ENCODE measurements at places on chromosomes 7 and 10.

DNA sequence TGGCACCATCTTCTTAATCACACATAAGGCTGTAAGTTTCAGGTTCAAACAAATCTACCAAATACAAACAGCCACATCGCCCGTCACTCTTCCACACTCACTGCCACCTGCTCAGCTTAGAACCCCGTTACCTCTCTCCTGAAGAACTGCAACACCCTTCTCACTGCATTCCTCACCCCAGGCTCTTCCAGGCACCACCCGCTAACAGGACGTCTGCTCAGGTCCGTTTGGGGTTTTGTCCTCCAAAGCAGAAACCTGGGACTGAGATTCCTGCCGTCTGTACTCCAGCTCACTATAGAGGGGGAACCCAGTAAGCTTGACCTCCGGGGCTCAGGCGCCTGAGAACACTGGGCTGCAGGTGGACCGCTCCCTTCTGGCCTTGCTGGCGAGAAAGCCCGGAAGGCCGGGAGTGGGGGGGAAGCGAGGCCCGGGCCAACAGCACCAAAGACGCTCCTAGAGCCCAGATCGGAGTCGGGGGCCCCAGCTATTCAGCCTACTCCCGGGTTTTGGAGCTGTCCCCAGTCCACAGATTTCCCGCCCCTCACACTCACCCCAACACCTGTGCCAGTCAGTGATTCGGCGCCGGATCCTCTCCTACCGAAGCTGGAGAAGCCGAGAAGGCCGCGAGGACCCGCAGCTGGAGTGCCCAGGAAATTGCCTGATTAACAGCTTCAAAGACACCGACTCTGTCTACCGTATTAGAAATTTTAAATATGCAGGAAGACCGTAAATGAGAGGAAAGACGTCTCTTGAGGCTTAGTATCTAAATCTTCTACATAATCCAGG lies at the start of gene AP3M1:
Gene AP3M1 (minus strand): TSS at position 625 of the 786 bp plus-strand sequence. CDS start 12,449 bp downstream, outside the sequence.
- peak; percentile 68 for DNase-seq

DNA sequence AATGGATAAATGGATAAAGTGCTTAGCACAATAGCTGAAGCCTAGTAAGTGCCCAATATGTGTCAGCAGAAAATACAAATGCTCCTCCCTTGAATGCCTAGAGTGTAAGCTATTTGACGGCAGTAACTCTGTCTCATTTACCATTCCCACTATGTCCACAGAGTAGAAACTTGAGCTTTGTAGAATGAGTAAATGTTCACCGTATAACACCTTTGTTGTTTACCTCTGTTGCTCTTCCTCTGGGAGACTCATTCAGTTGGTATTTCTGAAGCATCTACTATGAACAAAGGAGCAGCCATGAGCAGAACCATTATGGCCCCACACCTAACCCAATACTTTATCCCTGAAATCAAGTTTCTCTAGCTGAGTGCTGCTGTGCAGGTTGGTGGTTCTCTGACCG lies 8.4 kb upstream of the SLC16A12 start:
- DNase-seq = no peak

DNA sequence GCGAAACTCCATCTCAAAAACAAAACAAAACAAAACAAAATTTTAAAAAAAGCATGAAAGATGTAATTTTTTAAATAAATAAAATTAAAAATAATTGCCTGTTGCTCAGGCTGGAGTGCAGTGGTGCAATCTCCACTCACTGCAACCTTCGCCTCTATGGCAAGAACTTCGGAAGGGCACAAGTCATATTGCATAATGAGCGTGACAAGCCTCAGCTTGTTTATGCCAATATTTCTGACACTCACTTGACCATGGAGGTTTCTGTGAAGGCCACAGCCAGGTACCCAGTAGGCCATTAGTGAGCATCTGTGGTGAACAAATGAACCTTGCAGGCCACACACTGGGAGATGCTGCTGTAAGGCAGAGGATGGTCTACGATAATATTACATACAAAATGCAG lies 106.1 kb upstream of the KMT2C start:
- no peak for DNase-seq

DNA sequence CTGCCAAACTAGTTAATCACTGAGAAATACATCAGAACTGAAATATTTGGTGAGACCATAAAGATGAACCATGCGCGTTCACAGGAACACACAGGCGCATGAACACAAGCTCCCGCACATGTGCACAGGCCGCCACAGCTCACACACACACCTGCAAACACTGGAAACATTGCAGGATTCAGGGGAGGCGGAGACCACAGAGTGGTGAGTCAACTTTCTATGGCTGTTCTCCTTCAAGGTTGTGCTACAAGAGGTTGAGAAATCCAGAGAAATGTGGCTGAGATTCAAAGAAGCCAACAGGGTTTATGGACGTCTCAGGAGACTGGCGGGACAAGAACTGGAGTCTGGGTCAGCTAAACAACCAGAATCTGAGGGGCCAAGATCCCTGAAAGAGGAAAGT lies 17.8 kb downstream of the ESYT2 start:
- no peak for DNase-seq

DNA sequence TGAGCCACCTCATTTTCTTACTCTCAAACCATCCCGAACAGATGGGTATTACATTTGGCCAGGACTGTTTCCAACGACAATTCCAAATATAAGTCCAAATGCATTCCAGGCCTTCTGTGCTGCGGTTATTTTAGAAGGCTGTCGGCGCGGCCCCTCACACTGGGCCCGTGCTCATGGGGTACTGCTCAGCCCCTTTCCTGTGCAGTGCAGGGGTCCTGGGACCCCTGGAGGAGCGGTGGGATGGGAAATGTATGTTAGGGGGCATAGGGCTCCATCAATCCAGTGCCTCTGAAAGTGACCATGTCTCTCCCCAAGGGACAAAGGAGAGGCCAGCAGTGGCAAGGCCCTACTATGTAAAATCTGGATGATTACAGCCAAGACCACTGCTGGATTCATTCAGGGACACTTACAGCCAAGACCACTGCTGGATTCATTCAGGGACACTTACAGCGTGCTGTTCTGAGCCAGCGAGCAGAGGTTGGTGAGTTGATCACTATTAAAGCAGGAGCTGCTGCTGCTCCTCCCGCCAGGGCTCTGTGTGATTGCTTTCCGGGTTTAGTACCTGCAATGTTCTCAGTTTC lies 66.3 kb downstream of the CHST15 start:
- DNase-seq = no peak

- DNase-seq = no peak
These were observed 76.0 kb downstream of the PLXDC2 start for GRCh38 chr10:19892270-19892669.

DNA sequence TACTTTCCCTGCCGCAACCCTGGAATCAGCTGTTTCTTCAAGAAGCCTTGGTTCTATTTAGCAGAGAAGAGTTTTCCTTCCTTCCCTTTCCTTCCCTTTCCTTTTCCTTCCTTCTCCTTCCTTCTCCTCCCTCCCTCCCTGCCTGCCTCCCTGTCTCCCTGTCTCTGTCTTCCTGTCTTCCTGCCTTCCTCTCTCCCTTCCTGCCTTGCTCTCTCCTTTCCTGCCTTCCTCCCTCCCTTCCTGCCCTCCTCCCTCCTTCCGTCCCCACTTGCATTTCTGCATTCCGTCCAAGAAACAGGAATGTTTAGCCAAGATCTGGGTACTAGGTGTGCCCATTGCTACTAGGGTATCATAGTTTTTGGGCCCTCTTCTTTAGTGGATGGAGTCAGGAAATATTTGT lies 21.9 kb downstream of the SND1 start:
- DNase-seq = no peak

DNA sequence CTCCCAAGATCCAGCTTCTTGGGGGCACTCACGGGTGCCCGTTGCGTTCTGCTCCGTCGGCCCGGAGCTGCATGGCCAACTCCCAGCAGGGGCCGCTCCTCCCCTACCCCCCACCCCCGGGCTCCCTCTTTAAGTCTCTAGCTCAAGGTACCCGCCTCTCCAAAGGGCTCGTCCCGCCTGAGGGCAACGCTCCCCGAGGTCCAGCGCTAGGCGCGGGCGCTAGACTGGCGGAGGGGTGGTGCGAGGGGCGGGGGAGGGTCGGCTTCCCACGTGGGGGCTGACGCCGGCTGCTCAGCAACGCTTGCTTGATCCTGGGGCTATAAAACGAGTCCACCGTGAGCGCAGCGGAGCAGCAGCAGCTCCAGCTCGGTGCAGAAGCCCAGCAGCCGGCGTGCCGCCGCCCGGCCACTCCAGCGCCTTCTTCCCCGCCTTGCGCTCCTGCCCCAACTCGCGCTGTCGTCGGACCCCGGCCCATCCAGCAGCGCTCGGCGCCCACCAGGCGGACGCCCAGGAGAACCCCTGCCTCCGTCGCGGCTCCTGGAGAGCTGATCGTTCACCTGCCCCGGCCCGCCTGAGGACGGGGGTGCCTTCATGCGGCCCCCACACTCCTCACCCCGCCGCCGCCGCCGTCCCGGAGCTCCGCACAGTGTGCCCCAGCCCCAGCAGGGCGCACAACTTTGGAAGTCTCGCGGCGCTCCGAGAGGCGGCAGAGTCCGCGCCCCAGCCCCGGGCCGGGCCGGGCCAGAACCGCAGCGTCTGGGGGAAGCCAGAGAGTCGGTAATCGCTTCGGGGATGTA lies at the start of gene ADRA2A:
Gene ADRA2A (plus strand): TSS at position 348 of the 797 bp plus-strand sequence. CDS start 968 bp downstream, outside the sequence.
- DNase-seq = no peak

DNA sequence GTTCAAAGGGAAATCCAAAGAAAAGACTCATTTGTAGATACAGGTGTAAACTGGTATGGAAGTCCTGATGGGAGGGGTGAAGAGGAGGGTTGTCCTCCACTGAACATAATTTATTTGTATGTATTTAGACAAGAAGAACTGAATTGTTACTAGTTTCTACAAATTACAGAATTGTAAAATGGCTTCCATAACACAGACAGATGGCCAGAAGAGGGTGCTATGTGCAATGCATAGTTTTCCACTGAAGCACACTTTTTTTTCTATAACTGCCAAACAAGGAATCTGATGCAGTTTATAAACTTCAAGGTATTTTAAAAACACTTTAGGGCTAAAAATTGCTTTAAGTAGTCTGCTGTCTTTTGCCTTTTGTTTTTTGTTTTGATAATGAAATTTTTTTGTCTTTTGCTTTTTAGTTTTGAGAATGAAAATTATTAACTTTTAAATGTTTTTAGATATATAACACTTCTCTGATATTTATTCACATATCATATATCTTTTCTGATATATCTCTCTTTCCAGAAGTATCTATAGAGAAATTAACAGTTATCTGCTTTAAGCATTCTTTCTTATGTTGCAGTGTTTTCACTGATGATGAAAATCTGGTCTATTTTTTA lies 58.5 kb downstream of the PHYHIPL start:
- DNase-seq = no peak

GRCh38 chr7:44796034-44796503 lies 412 bp upstream of the PPIA start:
- DNase-seq = no peak

DNA sequence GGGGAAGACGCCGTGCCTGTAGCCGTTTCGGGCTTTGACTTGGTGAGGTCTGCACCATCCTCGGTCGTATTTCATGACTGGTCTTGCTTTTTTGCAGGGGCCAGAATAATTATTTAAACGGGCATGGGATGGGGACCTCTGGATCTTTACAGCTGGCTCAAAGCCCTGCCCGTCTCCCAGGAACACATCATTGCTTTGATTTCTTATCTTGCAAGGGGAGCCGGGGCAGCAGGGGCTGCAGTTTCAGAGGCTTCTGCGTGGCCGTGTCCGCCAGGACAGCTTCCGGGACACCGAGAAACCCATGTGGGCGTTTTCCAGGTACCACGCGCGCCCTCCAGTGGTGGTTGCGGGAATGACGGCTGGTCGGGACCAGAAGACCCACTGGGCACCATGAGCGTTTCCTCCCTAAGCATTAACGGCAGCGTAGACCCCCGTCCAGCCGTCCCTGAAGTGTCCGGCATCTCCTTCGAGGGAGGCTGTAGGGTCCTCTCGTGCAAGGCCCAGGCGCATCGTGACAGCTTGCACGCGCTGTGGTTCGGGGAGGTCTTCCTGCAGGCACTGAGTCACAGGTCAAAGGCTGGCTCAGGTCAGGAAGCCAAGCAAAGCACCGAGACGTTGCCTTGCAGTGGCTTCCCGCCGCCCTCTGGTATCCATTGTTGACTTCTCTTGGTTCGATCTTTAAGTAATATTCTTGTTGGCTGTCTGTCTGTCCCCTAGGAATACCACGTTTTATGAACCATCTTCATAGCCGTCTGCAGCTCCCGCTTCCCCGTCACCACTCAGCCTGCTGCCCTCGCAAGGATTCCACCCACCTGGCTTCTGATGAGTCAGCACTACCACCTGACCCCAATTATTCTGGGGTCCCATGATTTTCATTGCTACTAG lies 16.2 kb upstream of the ZFAND2A start:
- peak; percentile 74 for DNase-seq

GRCh38 chr10:132541601-132542011 lies 4.0 kb downstream of the INPP5A start:
- no peak for DNase-seq

DNA sequence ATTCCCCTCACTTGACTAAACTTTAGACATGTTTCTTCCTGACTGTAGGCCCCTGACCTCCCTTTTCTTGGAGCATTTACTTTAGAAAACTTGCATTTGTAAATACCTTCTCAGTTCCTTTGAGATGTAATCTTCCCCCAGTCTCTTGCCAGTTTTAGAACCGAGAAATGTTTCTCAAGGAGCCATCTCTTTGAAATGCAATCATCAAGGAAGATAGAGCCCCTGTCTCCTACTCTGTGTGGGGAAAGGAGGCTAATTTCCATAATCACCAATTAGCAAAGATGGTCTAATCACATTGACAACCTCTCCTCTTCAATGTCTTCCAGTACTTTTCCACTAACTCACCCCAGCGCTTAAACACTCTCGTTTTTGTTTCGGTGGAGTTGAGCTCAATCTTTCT lies 70.0 kb upstream of the SMIM30 start:
- DNase-seq = no peak

- DNase-seq = no peak
These were observed 262.8 kb downstream of the AUTS2 start for GRCh38 chr7:69860941-69861622.

GRCh38 chr7:1043552-1044188 lies 676 bp upstream of the GPR146 start:
- no peak for DNase-seq

DNA sequence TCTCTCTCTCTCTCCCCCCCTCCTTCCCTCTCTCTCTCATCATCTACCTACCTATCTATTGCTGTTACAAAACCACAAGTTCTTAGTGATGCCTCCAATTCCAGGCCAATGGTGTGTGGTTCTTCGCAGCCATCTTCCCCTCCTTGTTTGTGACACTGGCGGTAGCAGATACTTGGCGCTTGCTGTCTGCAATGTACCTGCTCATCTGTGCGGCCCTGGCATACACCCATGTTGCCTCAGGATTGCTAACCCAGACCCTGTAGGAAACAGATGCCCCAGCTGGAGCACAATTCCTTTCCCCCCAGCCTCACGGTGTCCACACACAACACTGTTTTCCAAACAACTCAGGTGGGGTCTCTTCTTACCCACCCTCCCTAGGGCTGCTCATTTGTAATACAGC lies 13.6 kb upstream of the DPYSL4 start:
- no peak for DNase-seq

DNA sequence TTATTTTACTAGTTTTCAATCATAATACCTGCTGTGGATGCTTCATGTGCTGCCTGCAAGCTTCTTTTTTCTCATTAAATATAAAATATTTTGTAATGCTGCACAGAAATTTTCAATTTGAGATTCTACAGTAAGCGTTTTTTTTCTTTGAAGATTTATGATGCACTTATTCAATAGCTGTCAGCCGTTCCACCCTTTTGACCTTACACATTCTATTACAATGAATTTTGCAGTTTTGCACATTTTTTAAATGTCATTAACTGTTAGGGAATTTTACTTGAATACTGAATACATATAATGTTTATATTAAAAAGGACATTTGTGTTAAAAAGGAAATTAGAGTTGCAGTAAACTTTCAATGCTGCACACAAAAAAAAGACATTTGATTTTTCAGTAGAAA lies 103.0 kb downstream of the PTEN start:
- no peak for DNase-seq

Data from T-cell (primary cell).